Caco-2 (cell line): ENCODE measurements at places on chromosomes 5 and 9. TPM values are rescaled to one million over a fixed set of nuclear protein-coding genes. Genes with fewer than 3 reads are reported as not detected.

DNA sequence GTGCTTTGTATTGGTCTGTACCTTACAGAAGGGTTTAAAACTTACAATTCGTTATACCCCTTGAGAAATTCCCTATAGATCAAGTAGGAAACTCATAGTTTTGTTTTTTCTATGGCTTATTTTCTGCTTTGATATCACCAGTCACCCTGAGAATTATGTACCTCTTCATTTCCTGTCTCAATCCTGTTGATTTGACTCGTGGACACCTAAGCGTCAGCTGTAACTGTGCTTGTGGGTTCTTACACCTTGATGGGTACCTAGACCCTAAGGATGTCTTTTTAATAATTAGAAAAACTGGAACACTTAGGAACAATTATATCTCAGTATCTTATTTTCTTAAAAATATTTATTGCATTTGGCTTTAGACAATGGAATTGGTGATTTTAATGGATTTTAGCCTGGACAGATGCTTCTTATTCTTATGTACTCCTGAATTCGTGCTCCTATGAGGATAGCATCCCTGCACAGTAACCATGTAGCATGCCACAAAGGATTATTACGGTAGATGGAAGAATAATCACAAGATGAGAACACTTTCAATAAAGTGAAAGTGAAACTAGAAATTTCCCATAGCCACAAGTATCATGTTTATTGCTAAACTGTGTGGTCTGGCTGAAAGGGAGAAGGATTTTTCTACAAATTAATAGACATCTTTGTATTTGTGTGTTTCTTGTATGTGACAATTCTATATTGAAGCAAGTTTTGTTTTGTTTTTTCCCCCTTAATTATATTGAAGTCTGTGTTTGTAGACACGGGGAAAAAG is 1920.3 kb upstream of the WWC1 start:
- H3K4me3 ChIP-seq, result no peak overlapping the region
- no peaks in the 10 kb centered on the region for H3K27me3 ChIP-seq
- no peak for DNase-seq
- no peaks in the 10 kb centered on the region for H3K36me3 ChIP-seq
- no peak overlapping the region for H3K27ac ChIP-seq

The IL13 gene
- not detected in 2 replicates for total RNA-seq

The CFAP77 gene
- not detected in 2 replicates for total RNA-seq

The CHSY3 gene
- 0.32 and 0.46 TPM in 2 replicates for total RNA-seq

GRCh38 chr9:116817762-116818161 is 130.7 kb downstream of the TRIM32 start:
- H3K4me3 ChIP-seq, result no peak overlapping the region
- DNase-seq, result no peak

GRCh38 chr5:59222687-59223511 is 640.0 kb downstream of the RAB3C start:
- H3K27ac ChIP-seq, result no peak overlapping the region
- H3K4me3 ChIP-seq, result no peak overlapping the region
- H3K27me3 ChIP-seq, result no peaks in the 10 kb centered on the region
- no peaks in the 10 kb centered on the region for H3K36me3 ChIP-seq
- DNase-seq, result no peak

DNA sequence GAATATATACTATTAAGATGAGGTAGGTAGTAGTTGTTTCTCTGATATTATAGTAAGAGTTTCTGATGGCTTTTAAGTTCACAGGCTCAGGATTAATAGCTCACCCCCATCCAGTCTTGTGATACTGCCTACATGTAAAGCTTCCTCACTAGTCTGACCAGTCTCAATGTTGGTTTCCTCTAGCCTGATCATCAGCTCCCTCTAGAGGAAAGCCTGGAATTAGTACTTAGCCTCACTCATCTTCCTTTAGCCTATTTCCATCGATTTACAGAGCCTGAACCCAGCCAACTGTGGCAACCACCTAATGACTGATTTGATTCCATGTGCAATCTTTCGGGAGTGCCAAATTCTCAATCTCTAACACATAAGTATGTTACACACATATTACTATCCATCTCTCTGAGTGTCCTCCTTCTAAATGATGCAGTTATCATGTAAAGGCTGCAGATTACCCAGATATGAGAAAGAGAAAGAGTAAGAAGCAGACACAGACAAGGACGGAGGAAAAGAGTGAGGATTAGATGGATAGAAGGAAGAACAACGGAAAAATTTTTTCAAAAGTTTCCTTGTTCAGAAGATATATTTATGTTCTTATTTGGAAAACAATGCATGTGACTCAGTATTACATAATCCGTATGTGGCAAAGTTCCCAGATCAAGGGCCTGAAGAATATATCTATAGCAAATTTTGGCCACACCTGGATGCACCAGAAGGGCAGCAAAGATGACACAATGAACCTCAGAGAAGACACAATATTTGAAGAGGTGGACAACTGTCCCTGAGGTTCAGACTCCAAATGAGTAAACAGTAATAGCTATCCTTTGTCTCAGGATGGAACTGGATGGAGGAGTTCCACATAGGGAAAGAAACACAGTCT is 333.7 kb downstream of the ELAVL2 start:
- H3K27me3 ChIP-seq, result no peaks in the 10 kb centered on the region
- no peak overlapping the region for H3K4me3 ChIP-seq
- no peak for DNase-seq

The SPINK4 gene
- total RNA-seq, result 0.97 and 2.1 TPM in 2 replicates

DNA sequence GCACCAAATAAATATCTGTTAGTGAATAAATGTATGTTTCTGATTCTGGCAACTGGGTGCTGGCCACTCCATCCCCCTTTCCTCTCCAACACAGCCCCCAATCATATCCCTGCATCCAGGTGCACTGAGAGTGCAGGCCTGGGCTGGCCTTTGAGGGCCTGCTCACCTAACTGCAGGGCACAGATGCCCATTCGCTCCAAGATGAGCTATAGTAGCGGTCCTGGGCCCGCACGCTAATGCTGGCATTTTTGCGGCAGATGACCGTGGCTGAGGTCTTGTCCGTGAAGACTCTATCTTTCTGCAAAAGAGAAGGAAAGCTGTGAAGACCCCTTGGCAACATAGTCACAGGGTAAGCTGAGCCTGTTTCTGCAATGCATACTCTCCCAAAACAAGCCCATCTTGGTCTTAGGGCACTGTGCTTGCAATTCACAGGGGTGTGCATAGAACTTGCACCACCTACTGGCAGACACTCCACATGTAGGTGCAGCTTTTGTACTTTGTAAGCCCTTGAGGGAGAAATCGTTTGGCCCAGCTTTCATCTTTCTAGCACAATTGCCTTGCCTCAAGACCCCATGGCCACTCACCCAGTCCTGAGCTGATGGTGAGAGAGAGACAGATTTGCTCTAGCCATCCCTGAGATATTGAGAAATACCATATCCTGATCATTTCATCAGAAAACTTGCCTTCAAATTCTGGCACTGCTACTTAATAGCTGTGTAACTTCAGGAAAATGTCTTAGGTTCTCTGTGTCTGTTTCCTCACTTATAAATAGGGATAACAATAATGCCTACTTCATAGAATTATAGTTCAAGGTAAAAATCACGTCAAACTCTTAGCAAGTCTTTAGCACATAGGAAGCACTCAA is 13.5 kb downstream of the IL12B start:
- H3K36me3 ChIP-seq, result no peaks in the 10 kb centered on the region
- no peak overlapping the region for H3K4me3 ChIP-seq
- H3K27ac ChIP-seq, result no peak overlapping the region
- no peaks in the 10 kb centered on the region for H3K27me3 ChIP-seq
- H3K4me1 ChIP-seq, result no peaks in the 10 kb centered on the region

GRCh38 chr9:91033797-91034196 is 232.2 kb downstream of the SYK start:
- no peak for DNase-seq
- peaks cover 19% of the 10 kb centered on the region for H3K4me1 ChIP-seq
- no peak overlapping the region for H3K27ac ChIP-seq
- H3K4me3 ChIP-seq, result no peak overlapping the region

DNA sequence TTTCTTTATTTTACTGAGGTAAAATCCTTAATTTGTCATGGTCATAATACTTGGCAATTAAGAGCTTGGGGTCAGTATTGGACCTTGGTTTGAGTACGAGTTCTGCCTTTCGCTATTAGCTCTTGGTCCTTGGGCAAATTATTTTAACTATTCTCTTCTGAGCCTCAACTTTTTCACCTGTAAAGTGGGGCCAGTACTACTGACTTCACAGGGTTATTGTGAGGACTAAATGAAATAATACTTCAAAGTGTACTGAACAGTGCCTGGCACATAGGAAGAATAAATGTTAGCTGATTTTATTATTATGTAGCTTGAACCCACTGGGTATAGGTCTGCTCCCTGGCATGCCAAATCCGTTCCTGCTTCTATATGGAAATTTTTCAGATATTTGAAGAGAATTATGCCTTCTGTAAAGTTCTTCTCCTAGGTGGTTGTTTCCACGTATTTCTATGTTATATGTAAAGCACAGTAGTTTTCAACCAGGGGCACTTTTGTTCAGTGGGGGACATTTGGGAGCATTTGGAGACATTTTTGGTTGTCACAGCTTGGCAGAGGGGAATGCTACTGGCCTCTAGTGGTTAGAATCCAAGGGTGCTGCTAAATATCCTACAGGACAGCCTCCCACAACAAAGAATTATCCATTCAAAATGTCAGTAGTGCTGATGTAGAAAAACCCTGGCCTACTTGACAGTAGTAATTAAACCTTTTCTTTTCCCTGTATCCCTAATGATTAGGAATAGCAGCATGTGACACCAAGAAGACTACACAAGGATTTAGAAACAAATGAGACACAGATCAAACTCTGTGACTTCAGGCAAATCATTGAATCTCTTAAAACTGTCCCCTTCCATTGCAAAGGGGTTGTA is 4.5 kb downstream of the RCL1 start:
- H3K27me3 ChIP-seq, result no peaks in the 10 kb centered on the region
- H3K4me1 ChIP-seq, result no peaks in the 10 kb centered on the region
- no peak overlapping the region for H3K27ac ChIP-seq
- no peaks in the 10 kb centered on the region for H3K36me3 ChIP-seq
- no peak overlapping the region for H3K4me3 ChIP-seq
- peak; percentile 39 for DNase-seq

The TRIM7 gene
- 0.86 and 1.0 TPM in 2 replicates for total RNA-seq

DNA sequence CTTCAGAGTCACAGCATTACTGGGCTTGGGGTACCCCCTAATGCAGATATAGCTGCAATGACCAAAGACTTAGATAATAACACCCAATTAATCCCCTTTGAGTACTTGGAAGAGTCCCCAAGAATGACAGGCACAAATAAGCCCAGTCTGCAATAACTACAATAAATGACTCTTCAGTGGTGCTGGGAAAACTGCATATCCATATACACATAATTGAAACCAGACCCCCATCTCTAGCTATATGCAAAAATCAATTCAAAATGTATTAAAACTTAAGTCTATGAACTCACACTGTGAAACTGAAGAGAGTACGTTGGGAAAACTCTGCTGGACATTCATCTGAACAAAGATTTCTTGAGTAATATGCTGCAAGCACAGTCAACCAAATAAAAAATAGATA is 422.5 kb downstream of the CDH18 start:
- no peak overlapping the region for H3K27ac ChIP-seq
- no peak overlapping the region for H3K4me3 ChIP-seq
- no peaks in the 10 kb centered on the region for H3K27me3 ChIP-seq
- no peaks in the 10 kb centered on the region for H3K36me3 ChIP-seq
- no peaks in the 10 kb centered on the region for H3K4me1 ChIP-seq

DNA sequence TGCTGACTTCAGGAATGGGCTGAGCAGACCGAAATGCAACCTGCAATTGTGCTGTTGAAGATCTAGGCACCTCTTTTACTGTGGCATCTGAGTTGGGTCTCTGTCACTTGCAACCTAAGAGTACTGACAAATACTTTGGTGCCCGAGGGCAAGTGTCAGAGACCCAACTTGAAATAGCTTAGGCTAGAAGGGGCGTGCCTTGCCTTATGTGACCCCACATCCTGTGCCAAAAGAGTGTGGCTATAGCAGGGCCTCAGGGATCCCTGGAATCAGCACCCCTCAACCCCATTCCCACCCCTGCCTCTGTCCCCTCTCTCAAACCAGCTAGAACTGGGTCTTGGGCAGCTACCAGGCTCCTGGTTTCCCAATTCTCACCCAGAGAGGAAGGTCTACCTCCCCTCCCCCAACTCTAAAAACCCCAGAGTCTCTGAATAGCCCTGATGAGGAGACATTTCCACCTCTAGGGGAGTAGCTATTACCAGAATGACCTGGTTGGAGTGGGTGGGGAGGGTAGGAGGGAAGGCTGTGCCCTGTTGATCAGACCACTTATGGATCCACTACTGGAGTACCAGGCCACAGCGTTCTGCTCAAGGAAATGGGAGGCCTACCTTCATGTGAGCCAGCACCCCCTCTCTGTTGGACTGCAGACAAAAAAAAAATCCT is 17.5 kb downstream of the RAI14 start:
- H3K27me3 ChIP-seq, result no peaks in the 10 kb centered on the region
- no peak overlapping the region for H3K4me3 ChIP-seq
- no peak overlapping the region for H3K27ac ChIP-seq
- DNase-seq, result no peak
- no peaks in the 10 kb centered on the region for H3K36me3 ChIP-seq
- H3K4me1 ChIP-seq, result no peaks in the 10 kb centered on the region; the same call in 1 of the 2 replicates

DNA sequence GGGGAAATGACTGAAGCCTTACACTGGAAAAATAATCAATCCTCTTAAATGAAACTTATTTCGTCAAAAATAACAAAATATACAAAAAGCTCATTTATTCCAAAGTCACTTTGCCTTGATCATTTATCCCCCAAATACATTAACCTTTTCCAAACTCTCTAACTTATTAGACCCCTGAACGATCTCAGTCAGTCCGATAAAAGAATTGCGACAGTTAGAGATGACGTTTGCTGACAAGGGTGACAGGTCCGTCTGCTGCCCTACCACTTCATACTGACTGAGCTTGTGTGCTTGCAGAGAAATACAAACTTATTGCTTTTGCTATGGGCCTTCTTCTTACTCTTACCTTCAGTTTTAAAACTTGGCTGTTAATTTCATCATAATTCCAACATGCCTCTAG is 169.7 kb downstream of the ZDHHC21 start:
- no peak overlapping the region for H3K4me3 ChIP-seq
- no peak for DNase-seq
- no peaks in the 10 kb centered on the region for H3K36me3 ChIP-seq
- no peak overlapping the region for H3K27ac ChIP-seq
- no peaks in the 10 kb centered on the region for H3K27me3 ChIP-seq
- no peaks in the 10 kb centered on the region for H3K4me1 ChIP-seq

The RNF183 gene
- total RNA-seq, result 1.5 and 3.3 TPM in 2 replicates

The GPR151 gene
- not detected in 2 replicates for total RNA-seq
